AG20443 (cell line): ENCODE measurements at places on chromosomes 6 and 20.

DNA sequence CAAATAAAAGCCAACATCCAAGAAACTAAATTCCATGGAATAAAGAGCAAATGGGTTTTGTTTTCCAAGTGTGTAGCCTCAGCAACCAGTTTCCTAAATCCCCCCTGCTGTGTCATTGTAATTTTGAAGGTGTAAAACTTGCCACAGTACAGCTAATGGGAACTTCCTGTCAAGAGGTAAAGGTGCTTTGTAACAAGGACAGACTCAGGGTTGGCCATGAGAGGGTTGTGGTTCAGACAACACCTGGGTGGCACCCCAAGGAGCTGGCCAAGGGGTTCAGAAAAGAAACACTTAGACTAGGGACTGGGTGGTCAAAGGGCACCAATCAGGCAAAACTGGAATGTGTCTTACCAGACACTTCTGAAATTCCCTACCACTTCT lies 52.4 kb upstream of the LYRM2 start:
- no peak for DNase-seq

GRCh38 chr6:10725044-10725443 lies 2.2 kb downstream of the TMEM14C start:
- DNase-seq, result no peak

DNA sequence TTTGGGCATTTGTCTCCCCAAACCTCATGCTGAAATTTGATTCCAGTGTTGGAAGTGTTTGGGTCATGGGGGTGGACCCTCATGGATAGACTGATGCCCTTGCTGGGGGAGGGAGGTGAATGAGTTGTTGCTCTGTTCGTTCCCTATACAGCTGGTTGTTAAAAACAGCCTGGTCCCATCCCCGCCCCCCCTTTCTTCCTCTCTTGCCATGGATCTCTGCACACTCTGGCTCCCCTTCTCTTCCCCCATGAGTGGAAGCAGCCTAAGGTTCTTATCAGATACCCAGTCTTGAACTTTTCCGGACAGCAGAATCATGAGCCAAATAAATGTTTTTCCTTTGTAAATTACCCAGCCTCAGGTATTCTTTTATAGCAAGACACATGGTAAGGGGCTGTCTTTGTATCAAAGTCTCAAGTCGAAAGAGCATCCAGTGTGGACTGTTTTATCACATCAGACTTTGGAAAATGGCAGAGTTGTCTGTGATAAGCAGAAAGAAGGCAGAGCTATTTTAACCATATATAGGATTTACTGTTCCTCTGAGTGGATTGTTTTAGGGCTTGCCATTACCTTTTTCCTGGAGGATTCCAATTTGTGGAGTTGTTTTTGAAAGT lies 31.2 kb downstream of the SLC9A8 start:
- no peak for DNase-seq

DNA sequence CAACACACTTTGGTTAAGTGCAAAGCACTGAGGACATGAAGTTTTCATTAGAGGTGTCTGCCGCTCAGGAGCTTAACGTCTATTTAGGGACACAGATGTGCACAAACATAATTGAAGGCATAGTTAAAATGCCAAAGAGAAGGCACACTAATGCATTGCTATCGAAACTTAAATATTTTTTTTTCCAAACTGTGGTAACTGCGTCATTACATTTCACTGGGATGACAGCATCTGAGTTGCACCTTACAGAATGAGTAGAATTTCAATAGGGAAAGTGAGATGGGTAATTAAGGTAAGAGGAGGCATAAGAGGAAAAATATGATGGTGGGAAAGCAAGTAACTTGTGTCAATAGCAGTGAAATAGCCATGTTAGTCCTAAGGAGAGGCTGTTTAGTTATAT lies 75.1 kb upstream of the ADGRG6 start:
- no peak for DNase-seq

DNA sequence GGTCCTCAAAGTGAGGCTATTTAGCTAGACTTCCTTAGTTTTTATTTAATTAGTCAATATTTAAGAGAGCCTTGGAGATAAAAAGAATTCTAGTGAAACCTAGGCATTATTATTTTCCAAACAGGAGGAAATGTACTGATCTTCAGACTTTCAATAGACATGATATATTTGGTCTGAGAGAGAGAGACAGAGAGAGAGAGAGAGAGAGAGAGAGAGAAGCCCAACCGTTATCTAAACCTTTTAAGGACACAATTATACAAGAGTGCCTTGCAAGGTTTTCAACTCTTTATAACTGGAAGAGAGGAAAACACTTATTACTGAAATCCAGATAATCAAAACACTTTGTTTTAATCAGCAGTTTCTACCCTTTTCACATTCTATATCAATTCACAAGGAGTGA lies 64.8 kb downstream of the BACH2 start:
- no peak for DNase-seq

DNA sequence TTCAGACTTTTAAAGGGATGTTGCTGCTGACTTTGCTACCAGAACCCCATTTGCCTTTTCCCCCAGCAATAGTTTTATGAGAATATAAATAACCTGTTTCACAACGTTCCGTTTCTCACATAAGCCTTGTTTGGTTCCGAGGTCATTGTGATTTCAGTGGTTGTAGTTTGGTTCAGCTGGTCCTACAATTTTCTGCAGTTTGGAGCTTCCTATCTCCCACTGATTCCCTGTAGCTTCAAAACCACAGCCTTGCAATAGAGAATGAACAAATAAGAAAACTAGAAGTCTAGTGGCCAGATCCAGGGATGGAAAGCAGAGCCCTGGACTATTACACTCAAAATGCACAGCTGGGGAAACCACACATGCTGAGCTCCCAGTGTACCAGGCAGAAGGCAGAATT lies 24.1 kb upstream of the SH3BGRL2 start:
- no peak for DNase-seq

- DNase-seq, result no peak
These were observed 31.4 kb downstream of the GCLC start for GRCh38 chr6:53513519-53513966.

DNA sequence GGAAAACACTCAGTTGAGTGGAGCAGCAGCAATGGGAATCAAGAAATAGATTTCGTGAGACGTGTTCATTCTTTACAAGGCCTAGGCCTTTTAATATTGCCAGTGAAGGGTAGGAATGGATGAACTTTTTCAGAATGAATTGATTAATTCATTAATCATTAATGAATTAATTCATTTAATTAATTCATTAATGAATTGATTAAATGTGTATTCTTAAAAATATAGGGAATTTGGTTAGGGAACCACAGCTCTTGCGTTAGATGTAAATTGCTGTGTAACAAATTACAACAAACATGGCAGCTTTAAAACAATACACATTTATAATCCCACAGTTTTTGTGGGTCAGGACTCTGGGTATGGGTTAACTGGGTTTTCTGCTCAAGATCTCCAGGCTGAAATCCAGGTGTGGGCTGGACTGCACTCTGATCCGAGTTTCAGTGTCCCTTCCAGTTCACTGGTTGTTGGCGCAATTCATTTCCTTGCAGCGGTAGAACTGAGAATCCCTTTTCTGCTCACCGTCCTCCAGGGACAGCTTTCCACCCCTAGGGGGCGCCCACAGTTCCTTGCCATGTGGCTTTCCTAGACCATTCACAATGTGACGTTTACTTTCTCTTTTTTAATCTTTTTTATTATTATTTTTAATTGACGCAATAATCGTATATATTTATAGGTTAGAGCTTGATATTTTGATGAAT lies 32.8 kb upstream of the BCAS1 start:
- peak; percentile 70 for DNase-seq

DNA sequence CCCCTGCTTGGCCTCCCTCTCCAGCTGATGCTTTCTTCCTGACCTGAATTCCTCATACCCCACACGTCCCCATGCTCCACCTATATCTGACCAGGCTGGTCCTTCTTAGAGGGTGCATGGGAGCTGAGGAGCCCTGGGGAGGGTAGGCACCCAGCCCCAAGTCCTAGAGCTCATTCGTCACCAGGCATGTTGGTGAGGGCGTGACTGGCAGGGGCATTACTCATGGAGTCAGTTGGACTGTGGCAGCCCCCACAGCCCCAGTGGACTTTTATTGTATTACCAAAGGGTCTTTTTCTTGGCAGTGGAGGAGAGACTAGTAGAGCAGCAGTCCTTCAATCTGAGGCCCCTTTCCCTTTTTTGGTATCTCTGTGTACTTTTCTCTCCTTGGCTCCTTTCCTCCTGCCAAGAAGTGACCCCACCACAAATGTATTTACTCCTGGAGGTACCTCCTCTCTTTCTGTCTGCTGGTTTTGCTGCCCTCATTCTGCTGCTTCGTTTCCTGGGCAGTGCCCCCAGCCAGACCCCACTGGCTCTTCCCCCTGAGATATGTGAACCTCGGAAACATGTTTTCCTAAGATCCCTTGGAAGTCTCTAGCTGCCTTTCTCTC lies 10.4 kb upstream of the SGK2 start:
- no peak for DNase-seq

DNA sequence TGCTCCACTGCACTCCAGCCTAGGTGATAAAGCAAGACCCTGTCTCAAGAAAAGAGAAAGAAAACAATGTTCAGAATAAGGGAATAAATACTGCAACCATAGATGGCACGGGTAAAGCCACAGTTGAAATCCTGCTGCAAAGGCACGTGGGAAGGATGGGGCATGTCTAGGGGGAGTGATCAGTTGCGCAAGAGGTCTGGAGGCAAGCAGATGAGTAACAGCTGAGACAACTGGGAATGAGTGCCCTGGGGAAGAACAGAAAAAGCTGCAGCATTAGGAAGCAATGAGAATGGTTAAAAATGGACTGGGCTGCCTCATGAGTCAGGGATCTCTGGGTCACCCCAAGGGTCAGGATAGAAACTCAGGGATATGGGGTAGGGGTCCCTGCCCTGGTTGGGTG lies 96.3 kb downstream of the GMPR start:
- DNase-seq, result peak; percentile 80

DNA sequence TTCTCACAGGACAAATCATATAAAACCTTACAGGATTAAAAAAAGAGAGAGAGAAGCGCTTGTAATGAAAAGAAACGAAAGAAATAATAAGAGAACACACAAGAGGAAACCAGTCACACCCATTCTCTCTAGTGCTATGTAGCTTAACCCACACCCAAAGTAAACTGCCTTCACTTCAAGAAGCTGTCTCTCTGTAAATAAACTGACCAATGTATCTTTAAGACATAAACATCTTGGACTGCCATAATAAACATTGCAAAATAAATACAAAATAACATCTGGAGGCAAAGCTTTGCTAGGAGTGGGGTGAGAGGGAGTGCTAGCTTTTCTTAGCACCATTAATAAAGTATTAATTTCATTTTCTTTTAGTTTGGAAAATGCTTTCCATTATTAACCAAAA lies 61.6 kb upstream of the RNF146 start:
- no peak for DNase-seq

DNA sequence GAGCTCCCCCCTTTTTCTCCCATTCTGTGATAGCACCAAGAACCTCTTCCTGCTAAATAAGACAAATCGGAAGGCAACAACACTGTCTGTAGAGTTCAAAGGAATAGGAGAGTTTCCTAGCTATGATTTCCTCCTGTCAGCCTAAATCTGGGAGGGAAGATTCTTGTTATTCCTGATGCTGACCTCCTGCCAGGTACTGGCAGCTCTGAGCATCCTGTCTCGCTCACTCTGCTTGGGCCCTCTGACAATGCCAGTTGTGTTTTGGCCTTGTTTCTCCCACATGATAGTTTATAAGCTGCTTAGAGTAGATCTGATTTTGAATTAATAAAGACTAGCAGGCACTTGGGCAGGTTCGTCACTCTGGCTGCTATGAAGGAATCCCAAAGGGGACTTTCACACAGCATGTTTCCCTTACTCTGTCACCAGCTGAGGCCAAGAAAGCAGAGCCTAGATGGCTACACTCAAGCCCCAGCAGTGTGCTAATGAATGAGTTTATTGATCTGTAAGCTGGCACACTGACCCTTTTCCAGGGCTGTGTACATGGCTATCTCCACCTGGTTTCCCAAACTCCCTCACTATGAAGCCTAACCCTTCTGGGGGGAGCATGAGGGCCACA lies 52.3 kb downstream of the UQCC1 start:
- no peak for DNase-seq

- DNase-seq, result no peak
These were observed 239.6 kb downstream of the CDKAL1 start for GRCh38 chr6:20773822-20774221.

GRCh38 chr20:22918286-22918983 lies 116.7 kb upstream of the SSTR4 start:
- no peak for DNase-seq

DNA sequence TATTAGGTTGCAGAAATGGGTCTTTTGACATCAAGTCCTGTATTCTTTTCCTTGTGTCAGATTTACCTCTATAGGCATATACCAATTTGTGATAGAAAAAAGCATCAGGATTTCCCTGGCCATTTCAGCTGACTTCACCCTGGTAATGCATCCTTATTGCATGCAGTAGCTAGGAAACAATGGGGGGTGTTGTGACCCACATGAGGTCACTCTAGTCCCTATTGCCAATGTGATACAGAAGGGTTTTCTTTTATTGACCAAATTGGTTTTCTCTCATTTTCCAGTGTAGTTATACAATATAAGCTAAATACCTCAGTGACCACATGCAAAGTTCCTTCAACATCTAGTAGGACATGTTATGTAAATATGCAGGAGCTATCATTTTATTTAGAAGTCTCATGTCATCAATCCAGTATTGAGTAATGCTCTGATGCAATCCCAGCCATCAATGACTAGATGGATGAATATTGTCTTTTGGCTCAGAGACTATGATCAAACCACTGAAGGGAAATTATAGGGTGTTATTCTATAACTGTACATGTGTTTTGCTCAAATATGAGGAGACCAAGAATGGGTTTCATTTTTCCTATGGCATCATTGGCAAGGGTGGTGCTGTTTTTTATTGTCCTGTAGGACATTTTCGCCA lies 177.7 kb downstream of the KLHL32 start:
- no peak for DNase-seq
